ENCODE measurements at places on chromosomes 11 and 22. TPM values are rescaled to one million over a fixed set of nuclear protein-coding genes. Genes with fewer than 3 reads are reported as not detected.

GRCh38 chr22:19960491-19961200, 19.0 kb upstream of the TXNRD2 start:
- DNase-seq: no peak

TRIM21 gene
- total RNA-seq: 80.0 TPM

- no peak for DNase-seq
Observed at GRCh38 chr11:82978422-82979099, 77.0 kb downstream of the DDIAS start.

DNA sequence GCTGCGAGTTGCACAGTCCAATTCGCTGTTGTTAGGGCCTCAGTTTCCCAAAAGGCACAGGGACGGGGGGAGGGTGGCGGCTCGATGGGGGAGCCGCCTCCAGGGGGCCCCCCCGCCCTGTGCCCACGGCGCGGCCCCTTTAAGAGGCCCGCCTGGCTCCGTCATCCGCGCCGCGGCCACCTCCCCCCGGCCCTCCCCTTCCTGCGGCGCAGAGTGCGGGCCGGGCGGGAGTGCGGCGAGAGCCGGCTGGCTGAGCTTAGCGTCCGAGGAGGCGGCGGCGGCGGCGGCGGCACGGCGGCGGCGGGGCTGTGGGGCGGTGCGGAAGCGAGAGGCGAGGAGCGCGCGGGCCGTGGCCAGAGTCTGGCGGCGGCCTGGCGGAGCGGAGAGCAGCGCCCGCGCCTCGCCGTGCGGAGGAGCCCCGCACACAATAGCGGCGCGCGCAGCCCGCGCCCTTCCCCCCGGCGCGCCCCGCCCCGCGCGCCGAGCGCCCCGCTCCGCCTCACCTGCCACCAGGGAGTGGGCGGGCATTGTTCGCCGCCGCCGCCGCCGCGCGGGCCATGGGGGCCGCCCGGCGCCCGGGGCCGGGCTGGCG, at the start of gene BCR:
BCR (plus strand) TSS at position 209 of the 592 bp plus-strand sequence. CDS start 452 bp downstream, outside the sequence.
- peak; percentile 70 for DNase-seq

RASSF10 gene
- total RNA-seq: not detected

- no peak for DNase-seq
Observed at GRCh38 chr11:19349340-19350025, 108.7 kb upstream of the E2F8 start.

- no peak for DNase-seq
Observed at GRCh38 chr22:45201678-45202332, 38.1 kb downstream of the NUP50 start.

GGA1 gene
- 64.4 TPM for total RNA-seq

- DNase-seq: peak; percentile 47
Observed at GRCh38 chr11:114077482-114078305, 18.2 kb downstream of the ZBTB16 start.

DNA sequence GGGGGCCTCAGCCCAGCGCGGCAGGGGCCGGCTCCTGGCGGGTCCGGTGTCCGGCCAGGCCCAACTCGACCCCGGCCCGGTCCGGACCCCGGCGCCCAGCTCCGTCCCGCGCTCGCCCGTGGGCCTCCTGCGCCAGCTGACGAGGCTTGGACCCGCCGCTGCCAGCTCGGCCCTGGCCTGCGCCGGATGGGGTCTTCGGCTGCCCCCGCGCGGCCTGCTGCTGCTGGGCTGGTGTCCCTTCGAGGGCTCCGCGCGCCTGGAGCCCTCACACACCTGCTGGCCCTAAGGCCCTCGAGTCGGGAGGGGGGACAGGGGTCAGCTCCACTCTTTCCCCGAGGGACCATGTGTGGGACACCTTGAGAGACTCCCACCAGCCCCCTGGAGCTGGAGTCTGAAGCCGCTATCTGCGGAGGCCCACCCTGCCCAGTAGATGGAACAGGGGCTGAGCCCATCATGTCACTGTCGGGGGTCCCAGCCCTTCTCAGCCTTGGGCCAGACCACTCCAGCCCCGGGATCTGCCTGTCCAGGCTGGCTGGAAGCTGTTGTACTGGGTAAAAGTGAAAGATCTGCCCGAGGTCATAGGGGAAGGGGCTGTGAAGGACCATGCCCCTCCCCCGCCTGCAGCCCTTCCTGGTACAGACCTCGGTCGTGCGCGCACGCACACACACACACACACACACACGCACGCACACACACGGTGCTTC, 768 bp upstream of the CDKN1C start:
- no peak for DNase-seq

LIF gene
- 94.8 TPM for total RNA-seq

GRCh38 chr11:59802639-59803176, 7.9 kb downstream of the MRPL16 start:
- peak; percentile 43 for DNase-seq

OR8G5 gene
- not detected for total RNA-seq

C11orf54 gene
- 24.6 TPM for total RNA-seq

ACTN3 gene
- total RNA-seq: 0.30 TPM

- DNase-seq: peak; percentile 37
Observed at GRCh38 chr11:75773595-75774353, 5.2 kb downstream of the DGAT2 start.

- no peak for DNase-seq
Observed at GRCh38 chr22:50604256-50605001, 3.8 kb downstream of the MAPK8IP2 start.

DNA sequence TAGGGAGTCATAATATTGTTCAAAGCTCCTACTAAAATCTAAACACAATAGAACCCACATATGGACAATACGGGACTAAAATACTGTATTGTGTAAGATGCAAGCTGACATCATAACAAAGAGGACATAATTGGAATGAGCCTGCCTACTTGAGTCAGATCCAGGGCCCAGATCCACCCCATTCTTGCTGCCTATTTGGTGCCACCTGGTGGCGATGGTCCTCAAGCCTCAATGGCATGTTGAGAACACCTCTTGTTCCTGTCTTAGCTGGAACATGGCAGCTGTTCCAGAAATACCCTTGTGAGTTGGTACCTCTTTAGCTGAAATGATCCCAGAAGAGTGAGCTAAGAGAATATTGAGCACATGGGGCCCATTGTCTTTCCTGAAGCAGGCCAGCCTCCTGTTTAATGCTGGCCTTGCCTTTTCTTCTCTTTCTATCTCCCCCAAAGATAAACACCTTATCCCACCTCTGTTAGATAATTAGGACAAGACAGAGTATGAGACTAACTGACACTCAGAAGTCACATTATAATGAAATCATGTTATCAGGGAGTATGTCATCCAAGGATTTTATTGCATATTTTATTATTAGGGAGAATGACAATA, 680.9 kb upstream of the ANO5 start:
- no peak for DNase-seq

OR10G7 gene
- not detected for total RNA-seq

- no peak for DNase-seq
Observed at GRCh38 chr11:15280393-15280792, 165.7 kb downstream of the INSC start.

All from activated CD4-positive, alpha-beta memory T cell treated with anti-CD3 and anti-CD28 coated beads, Interleukin-2, amount 10 ng/mL, durations not matched to agents 7 days and 5 days (primary cell).